ENCODE measurements at places on chromosomes 1 and 21.

DNA sequence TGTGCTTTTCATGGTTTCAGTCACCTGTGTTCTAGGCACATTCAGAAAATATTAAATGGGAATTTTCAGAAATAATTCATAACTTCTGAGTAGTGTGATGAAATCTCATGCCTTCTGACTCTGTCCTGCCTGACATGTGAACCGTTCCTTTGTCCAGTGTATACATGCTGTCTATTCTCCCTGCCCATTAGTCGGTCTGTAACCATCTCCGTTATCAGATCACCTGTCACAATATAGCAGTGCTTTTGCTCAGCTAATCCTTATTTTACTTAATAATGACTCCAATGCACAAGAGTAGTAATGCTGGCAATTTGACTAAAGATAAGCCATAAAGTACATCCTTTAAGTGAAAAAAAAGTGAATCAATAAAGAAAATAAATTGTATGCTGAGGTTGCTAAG is 597.5 kb downstream of the BRINP3 start:
- DNase-seq = no peak

GRCh38 chr21:43191521-43191920 is 22.7 kb downstream of the CRYAA start:
- no peak for DNase-seq

GRCh38 chr1:167833904-167834303 is 80.0 kb downstream of the ADCY10 start:
- no peak for DNase-seq

- no peak for DNase-seq
These were observed 30.5 kb upstream of the FGGY start for GRCh38 chr1:59266180-59266926.

DNA sequence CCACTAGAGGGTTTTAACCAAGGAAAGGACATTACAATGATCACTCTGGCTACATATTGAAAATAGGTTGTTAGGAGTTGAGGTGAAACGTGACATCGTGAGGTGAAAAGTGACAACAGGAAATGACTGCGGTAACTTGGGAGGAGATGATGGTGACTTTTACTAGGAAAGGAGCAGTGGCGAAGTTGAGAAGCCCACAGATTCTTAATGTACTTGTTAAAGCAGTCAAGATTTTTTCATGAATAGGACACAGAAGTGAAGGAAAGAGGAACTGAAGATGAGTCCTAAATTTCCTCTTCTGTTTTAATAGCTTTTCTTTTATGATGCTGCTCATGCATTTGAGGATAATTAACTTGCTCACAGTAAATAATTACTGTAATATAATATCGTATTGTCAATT is 59.5 kb downstream of the OMA1 start:
- no peak for DNase-seq

DNA sequence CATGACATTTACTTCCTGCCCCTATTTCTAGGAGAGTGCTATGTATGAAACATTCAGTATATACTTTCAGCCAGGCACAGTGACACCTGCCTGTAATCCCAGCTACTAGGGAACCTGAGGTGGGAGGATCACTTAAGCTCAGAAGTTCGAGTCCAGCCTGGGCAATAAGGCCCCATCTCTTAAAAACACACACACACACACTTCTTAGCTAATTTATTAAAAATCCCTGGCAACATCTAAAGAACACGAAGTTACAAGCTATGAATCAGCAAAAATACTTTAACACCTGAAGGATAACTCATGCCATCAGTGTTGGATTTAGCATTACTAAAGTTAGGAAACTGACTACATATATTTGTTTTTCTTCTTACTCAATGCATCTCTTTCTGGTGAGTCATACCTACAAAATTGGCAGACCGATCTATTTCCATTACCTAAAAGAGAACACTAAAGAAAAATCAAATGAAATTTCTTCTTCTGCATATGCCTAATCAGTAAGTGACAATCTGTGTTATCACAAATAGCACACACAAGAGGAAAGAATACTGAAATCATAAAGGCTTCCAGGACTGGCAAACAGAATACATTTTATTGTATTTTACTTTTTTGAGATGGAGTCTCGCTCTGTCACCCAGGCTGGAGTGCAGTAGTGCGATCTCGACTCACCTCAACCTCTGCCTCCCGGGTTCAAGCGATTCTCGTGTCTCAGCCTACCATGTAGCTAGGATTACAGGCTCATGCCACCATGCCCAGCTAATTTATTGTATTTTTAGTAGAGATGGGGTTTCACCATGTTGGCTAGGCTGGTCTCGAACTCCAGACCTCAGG is 41.4 kb downstream of the RNF115 start:
- peak; percentile 84 for DNase-seq
